ELF-1 (cell line): ENCODE measurements at places on chromosomes 7 and 10.

DNA sequence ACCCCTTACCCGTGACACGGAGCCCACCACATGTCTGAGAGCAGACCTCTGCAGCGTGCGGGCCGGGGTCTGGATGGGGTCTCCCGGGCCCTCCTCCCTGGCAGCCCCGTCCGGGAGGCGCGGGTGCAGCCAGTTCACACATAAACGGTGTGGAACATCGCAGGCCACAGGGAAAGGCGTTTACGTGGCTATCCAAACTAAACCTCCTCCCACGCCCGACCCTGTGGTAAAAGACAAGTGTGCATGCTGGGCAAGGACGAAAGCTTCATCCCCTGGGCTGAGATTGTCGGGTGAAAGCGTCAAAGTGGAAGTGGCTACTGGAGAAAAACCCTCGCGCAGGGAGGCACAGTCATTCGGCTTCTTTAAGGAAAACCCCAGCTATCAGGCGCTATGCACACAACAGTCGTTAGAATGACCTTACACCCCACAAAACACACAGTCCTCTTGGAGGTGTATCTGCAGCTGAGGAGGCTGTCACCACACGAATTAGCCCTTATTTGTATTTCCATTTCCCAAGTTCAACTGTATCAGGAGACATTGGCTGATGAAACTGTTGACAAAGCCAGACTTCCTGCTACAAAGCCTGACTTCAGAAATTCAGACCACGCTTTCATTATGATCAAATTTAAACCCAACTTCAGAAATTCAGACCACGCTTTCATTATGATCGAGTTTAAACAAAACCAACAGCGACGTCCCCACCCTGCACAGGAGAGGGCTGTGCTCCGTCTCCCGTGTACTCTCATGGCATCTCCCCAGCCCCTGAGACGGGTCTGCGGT lies 15.3 kb downstream of the GPER1 start:
- DNase-seq: no peak

DNA sequence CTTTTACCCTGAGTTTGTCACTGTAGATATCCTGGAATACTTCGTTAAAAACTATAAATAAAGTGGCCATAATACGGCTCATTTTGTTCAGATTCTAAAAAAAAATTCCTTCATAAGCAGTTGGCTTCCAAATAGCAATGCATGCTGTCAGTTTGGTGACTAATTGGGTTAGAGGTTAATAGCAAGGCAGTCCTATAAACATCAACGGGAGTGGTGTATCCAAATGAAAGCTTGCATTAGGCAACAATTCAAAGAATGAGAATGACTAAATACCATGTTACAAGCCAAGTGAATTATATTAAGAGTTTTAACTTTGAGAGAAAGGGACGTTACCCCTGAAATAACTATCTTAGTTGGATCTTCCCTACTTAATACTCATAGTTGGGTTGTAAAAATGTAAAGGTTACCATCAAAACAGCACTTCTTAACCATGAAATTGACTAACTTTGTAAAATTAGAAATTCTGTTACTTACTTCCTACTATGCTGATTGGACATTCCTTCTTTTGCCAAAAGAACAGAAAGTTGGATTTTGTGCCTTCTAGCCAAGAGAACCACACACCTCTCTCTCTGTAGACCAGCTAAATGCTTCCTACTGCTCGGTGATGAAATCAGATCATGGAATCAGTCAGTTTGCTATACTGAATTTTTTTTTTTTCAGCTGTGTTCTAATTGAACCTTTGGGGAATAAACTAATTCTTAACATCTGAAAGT lies 98.0 kb downstream of the KAT6B start:
- no peak for DNase-seq

DNA sequence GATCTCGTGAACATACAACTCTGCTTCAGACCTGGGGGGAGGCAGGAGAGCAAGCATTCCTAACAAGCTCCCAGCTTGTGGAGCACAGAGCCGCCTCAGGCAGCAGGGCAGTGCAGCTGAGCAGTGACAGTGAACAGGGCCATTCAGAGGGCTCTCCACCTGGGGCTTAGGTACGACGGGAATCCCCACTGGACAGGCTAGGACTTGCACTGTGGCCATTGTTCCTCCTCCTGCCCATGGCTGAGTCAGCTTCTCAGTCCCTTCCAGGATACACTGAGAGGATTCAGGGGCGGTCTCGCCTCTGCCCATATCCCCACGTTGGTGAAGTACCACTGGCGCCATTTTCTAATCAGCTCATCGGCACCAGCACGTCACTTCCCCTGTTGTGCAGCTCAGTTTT lies 71.1 kb downstream of the FIGNL1 start:
- DNase-seq: peak; percentile 91

DNA sequence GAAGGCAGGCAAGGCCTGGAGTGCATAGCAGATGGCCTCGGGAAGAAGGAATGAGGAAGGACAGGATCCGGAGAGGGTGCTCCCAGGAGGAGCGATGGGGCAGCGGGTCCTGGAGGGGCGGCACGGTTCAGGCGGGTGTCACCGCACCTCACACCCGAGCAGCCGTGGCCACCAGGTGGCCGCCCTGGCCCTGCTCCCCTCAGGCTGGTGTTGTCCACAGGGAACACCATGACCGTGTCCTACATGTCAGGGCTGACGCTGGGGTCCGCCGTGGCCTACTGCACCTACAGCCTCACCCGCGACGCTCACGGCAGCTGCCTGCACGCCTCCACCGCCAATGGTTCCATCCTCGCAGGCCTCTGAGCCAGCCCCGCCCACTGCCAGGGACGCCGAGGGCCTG lies 19.8 kb downstream of the SLC29A4 start:
- DNase-seq: no peak

DNA sequence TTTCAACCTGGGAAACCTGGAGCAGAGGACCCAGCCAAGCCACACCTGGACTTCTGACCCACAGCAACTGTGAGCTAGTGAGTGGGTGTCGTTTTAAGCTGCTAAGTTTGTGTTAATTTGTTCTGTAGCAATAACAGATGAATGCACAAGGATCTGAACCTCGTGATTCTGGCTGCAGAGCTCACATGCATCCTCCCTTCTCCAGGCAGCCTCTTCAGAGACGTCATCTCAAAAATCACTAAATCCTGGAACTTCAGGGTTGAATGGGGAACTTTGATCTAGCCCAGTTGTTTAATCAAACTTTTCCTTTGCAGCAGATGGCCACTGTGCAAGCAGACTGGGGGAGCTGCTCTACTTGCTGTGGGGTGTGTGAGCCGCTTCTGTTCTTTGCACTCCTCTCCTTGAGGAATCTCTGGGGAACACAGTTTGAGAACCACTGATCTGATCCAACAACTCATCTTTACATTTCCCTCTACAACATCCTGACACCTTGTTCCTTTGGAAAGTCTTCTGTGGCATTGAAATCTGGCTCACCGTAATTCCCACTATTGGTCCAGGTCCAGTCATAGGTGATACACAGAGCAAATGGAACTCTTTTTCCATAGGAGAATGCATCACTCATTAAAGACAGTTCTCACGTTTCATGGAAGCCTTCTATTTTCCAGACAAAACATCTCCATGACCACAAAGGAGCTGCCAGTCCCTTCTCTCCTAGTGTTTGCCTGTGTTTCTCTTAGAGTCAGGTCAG lies 90.3 kb downstream of the CHN2 start:
- DNase-seq: no peak

- DNase-seq: peak; percentile 16
These were observed 270.4 kb downstream of the HGF start for GRCh38 chr7:81499262-81500116.

- no peak for DNase-seq
These were observed 120.4 kb downstream of the MARCHF5 start for GRCh38 chr10:92411406-92411805.

DNA sequence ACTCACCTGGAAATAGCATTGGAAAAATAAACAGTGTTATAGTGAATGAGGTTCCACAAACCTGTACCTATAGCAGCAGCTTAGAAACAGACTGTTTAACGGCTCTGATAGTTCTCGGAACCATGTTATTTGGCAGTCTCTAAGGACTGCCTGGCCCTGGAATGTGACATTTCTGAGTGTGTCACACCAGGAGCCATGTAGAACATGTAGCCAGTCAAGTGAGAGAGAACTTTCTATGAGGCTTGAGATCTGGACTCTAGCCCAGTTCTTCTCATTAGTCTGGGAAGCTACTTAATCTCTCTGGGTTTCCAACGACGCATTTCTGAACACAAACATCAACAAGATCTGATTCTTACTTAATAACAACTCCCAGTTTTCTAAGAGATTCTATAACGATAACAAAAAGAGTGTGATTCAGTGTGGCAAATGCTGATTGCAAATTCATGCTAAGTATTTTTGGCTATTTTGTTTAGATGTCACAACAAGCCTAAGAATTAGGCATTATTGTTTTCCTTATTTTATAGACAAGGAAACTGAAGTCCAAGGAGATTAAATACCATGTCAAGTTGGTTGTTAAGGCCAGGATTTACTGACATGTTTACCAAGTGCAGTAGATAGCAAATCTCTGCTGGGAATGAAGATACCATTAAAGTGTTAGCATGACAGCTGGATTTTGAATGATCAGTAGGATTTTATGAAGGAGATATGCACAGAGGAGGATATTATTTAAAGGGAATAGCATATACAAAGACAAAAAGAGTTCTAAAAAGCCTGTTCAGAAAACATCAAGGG lies 47.2 kb downstream of the APBB1IP start:
- no peak for DNase-seq

DNA sequence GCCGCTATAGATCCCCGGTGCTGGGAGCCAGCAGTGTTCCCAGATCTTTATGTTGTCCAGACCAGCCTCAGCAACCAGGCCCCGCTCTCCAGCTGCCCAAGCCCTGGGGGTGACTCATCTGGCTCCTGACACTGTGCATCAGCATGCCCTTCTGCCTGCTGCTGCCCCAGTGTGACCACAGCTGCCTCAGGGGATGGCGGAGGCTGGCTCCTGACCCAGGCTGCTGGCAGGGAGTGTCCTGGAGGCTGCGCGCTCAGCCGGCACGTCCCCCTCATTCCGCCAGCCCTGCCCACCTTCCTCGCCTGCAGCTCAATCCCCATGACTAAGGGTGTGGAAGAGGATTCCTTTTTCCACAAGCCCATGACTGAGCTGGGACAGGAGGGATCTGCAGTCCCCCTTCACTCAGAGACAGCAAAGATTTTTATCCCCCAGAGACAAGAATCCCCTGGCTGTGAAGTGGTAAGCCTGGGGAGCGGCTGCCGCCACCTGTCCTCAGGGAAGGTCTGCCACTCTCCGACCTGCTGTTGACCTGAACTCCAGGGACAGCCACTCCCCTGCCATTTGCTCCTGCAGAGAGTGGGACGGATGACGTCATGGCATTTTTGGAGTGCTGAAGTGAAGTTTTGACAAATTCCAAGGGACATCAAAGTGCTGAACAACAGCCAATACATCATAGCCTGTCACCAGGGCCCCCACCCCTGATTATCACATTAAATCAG lies 182.8 kb upstream of the BMPER start:
- DNase-seq: peak; percentile 97

DNA sequence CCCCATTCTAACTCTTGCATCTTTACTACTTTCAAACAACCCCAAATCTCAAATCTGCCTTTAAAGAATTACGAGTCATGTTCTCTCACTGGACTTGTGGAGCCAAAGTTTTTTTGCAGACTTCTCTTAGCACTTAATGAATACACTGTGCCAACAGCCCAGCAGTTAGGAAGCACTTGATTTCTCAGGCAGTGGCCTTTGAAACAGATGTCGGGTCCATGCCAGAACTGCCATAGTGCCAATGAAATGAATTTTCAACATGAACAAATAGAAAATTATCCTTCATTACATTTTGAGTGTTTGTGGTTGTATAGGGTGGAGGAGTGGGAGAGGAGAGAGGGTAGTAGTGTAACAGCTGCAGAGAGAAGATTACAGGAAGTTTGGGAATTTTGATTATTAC lies 5.9 kb downstream of the BORCS7 start:
- DNase-seq: no peak

GRCh38 chr10:69348816-69349541 lies 67.7 kb downstream of the TACR2 start:
- no peak for DNase-seq

DNA sequence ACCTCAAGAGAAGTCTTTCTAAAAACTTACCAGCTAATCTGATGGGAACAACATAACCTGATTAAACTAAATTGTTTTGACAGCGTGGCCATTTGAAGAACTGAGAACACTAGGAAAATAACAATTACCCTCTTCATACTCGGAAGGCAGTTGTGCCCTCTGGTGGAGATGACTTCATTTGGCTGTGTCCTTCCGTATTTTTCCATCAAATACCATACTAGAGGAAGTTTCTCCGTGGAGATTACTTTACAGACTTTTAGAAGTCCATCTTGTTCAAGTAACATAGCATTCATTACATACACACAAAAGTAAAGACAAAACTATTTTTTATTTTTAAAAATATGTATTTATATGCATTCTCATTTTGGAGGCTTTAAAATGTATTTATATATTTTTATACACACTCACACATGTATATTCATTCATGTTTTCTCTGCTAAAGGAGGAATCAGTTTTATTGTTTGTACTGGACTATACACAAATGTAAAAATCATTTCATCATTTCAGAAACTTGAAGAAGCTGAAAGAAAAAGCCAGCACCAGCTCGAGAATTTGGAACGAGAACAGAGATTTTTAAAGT lies 25.2 kb downstream of the SMNDC1 start:
- DNase-seq: peak; percentile 37

GRCh38 chr7:80699045-80699638 lies 60.7 kb downstream of the CD36 start:
- DNase-seq: no peak

GRCh38 chr10:20648263-20648874 lies 248.7 kb downstream of the NEBL start:
- DNase-seq: no peak

DNA sequence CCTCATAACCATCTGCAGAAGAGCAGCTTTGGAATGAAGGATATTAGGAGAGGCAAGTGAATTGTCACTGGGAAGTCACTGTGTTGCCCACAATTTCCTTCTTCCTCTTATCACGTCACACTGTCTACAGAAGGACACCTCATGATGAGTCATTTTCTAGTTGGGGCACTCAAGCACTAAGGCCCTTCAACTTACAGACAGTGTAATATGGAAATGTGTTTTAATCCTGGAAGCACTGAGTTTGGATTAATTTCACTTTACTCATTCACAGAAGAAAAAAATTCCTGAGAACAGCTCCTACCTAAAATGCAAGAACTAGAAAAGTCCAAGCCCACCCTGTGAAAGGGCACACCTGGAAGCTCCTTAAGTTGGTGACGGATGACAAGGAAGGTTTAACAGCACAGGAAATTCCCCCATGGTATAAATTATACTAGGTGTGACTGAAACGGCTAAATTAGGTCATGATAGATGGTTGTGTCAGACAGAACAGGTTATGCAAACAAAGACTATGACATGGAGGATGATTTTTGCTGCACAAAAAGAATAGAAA lies 56.6 kb downstream of the PARD3 start:
- no peak for DNase-seq

GRCh38 chr7:93923942-93924341 lies 2.4 kb downstream of the GNG11 start:
- no peak for DNase-seq
